ENCODE measurements at places on chromosomes 12 and 14. TPM values are rescaled to one million over a fixed set of nuclear protein-coding genes. Genes with fewer than 3 reads are reported as not detected.

MIP gene
- total RNA-seq = not detected

CLEC4D gene
- total RNA-seq = not detected

STAC3 gene
- total RNA-seq = 0.14 TPM

CELA1 gene
- total RNA-seq = not detected

IRAK3 gene
- 8.1 TPM for total RNA-seq

SCNN1A gene
- total RNA-seq = 0.37 TPM

AKAP3 gene
- total RNA-seq = 1.5 TPM

FGF6 gene
- not detected for total RNA-seq

C14orf132 gene
- total RNA-seq = 13.5 TPM

RNASE13 gene
- total RNA-seq = not detected

SLC17A8 gene
- not detected for total RNA-seq

MGST1 gene
- 69.8 TPM for total RNA-seq

MDGA2 gene
- total RNA-seq = under 0.01 TPM

TBC1D30 gene
- 0.28 TPM for total RNA-seq

HVCN1 gene
- 8.5 TPM for total RNA-seq

INF2 gene
- 20.8 TPM for total RNA-seq

ERH gene
- 245 TPM for total RNA-seq

ESPL1 gene
- total RNA-seq = 0.46 TPM

VRTN gene
- not detected for total RNA-seq

ADAM21 gene
- total RNA-seq = 0.55 TPM

IGF1 gene
- total RNA-seq = 11.7 TPM

A2M gene
- total RNA-seq = 12.1 TPM

KLRG1 gene
- total RNA-seq = 0.65 TPM

FOXG1 gene
- under 0.01 TPM for total RNA-seq

CMKLR1 gene
- total RNA-seq = 0.14 TPM

LTBP2 gene
- total RNA-seq = 71.0 TPM

KRT78 gene
- not detected for total RNA-seq
